ENCODE measurements at places on chromosomes 5 and 9. TPM values are rescaled to one million over a fixed set of nuclear protein-coding genes. Genes with fewer than 3 reads are reported as not detected.
A peak's percentile ranks its signal among the peaks of the same experiment; 100 is the strongest.

Gene LRRTM2
- total RNA-seq = 39.1 TPM

DNA sequence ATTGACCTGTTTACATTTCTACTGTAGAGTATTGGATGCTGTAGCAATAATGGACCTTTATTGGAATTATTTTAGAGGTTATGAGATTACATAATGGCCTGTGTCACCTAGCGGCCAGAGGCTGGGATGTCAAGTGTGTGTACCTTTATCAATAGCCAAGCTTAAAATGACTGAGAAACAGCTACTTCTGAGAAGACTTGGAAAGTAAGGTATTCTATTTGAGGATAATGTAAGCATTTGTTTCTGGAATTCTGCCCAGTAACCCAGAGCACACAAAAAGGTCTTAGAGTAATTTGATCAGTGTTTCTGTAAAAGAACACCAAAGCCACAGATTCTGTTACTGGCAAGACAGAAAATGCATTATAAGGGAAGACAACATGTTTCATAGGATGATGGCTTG lies 116.8 kb downstream of the MACIR start:
- DNase-seq = no peak

GRCh38 chr9:92762781-92763708 lies 1.6 kb downstream of the BICD2 start:
- no peak for DNase-seq

GRCh38 chr9:117783828-117784227 lies 79.6 kb downstream of the TLR4 start:
- no peak for DNase-seq

GRCh38 chr9:37407468-37407867 lies 15.0 kb upstream of the GRHPR start:
- DNase-seq = no peak

Gene HMGXB3
- 32.7 TPM for total RNA-seq

Gene MAMDC2
- 9.6 TPM for total RNA-seq

DNA sequence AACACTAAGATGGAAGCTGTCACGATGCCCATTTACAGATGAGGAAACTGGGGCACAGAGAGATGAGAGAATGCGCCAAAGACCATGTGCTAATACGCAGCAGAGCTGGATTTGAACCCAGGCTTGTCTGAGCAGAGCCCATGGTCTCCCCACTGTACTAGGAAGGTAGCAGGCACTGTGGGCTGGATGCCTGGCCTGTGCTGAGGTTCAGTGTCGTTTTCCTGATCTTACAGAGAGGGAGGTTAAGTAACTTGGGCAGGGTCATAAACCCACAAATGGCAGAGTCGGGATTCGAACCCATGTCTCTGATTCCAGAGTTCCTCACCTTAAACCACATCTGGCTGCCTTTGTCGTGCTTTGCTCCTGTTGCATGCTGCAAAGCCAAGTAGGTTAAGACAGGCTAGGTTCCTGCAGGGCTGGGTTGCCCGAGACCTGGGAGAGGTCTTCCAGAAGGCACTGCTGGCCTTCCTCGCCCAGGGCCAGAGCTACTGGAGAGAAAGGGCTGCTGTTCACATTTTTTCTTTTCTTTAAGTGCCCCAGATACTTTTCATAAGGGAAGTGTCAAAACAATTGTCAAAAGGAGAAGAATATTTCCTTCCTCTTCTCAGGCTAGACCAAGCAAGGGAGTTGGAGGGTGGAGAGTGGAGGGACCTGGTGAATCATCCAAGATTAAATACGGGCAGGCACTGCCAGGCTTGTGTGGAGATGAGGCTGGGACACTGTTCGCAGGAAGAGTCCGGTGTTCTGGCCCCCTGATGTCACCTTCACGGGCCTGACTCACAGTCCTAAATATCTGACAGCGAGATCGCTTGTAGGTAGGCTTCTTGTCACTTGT lies 3.2 kb downstream of the NEK6 start:
- DNase-seq = no peak

DNA sequence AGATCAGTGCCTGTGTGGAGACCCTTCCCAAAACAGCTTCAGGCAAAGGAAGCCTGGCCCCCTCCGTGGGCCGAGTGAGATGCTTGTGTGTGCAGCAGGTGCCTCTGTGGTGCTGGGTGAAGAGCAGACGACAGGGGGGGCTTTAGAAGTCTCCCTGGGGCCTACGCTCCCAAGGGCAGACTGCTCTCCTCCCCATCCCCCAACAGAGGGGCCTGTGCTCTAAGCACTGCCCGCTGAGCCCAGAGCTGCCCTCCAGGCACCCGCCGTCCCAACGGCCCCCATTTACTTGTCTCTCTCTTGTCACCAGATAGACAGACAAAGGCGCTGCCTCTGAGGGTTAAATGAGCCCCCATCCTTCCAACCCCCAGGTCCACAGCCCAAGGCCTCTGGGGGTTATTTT lies 2.7 kb upstream of the LHX3 start:
- no peak for DNase-seq

Gene PCDHAC2
- 34.8 TPM for total RNA-seq

DNA sequence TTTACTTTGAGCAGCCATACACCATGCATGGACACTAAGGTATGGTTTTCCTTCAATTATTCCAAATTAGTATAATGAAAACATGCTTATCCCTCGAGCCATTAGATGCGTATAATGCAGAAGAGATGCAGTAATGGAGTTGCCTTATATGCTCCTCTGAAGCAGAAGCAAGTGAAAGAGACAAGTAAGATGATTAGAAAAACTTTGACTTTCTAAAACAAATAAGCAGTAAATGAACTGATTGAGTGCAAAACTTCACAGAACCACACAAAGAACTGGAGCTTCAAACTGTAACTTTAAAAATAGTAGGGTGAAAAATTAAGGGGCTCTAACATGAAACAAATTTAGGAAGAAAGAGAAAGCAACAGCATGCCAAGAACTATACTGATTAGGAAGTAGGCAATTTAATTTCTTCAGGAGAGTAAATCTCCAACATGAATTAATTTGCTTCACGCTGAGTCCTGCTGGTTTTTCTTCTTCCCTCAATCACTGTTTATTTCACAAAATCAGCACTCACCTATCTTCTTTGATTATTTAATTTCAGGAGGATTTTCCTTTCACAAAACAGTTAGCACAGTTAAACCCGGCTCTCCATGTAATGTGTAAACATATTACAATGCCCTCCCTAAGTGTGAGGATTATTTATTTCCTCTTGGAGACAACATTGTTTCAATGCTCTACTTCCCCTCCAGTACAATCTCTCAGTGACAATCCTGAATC lies 90.3 kb upstream of the PAM start:
- peak; percentile 41 for DNase-seq

GRCh38 chr5:78920604-78921003 lies 64.5 kb downstream of the ARSB start:
- no peak for DNase-seq

GRCh38 chr9:34246453-34246852 lies 67.6 kb downstream of the UBAP1 start:
- DNase-seq = no peak

DNA sequence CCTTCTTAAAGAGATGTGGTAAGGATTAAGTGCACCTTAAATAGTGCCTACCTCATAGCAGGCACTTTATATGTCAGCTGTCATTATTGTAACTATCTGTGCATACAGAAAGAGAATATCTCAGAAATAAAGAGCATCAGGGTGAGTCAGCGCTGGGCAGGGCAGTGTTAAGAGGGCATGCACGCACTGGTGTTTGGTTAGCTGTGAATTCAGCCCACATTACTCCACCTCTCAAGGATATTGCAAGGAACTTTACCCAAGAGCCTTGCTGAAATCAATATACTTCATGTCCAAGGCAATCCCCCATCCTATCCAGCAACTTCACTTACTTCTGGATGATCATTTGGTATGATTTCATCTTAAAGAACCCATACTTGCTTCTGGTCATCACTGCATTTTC lies 300.9 kb downstream of the NTRK2 start:
- no peak for DNase-seq

Gene SHOC1
- not detected for total RNA-seq

DNA sequence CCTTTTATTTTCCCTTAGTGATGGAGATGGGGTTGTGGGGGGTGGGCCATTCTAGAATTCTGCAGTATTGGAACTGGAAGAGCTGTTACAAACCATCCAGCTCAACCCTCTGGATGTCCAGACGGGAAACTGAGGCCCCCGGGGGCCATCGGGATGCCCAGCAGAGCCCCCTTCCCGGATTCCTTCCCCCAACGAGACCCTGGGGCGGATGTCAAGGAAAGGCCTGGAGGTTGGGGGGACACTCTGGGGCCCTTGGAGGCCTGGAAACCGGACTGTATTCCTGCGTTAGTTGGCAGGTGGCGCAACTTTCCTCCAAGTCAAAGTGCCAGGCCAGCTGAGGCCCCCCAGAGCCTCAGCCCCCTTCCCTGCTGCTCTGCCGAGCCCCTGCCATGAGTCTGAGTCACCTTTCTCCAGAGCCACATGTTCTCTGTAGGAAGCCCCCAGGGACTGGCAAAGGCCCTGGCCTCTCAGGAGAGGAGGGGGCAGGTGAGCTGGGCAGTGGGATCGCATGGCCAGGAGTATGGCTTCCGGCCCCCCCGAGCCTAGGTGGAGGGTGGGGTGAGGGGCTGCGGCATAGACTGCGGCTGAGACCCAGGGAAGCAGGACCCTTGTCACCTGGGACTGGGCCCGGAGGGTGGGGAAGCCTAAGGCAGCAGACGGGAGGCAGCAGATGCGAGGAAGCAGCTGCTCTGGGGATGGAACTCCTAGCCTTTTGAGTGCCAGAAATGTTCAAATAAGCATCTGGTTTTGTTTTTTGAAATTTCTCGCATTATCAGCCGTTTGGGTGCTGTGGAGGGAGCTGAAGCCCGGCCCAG lies 17.8 kb upstream of the FIBCD1 start:
- DNase-seq = no peak

DNA sequence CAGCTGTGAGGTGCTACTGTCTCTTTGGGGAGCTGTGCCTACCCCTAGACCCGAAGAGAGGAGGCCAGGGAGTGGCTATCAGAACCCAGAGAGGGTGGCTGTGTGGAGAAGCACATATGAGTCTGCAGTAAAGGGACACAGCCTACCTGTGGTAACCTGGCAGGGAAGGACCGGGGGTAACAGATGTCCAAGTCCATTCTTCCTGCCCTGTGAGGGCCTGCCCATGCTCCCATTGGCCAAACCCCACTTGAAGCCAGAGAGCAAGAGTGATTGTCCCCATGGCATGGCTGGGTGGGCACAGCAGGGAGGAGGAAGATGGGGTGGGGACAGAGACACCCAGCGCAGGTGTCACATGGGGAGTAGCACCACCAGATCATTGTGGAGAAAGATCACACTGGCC lies 39.3 kb downstream of the BOD1 start:
- no peak for DNase-seq

DNA sequence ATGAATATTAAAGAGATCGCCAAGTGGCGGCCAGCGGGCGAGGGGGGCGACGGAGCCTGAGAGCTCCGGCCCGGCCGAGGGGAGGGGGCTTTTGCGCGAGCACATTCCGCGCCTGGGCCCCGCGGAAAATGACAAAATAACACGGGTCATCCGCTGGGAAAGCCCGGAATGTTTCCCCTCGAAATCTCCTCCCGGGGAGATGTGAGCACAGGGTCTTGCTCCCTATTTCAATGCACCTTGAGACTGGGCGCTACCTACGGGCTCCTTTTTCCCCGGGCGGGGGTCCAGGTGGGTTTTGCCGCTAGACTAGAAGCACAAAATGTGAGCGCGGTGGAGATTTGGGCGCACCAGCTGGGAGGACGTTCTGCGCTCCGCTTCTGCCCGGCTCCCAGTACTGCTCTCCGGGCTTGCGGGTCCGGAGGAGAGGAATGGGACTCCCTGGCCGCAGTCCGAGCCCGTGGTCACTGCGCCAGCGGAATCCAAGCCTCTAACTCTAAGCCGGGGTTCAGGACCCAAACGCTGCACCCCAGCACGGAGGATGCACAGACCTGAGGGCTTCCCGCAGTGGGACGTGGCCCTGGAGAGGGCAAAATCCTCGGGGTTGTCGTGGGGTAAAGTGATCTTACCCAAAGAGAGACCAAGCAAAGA lies 2.8 kb upstream of the PRDM12 start:
- no peak for DNase-seq

Gene ARHGEF37
- total RNA-seq = 4.6 TPM

- DNase-seq = no peak
Measured at GRCh38 chr5:111892949-111893348, 136.0 kb upstream of the NREP start.

Gene TEX48
- total RNA-seq = not detected

Gene IL5
- not detected for total RNA-seq

Gene HSPA4
- total RNA-seq = 86.4 TPM

Gene CTSV
- total RNA-seq = 1.3 TPM

- DNase-seq = no peak
Measured at GRCh38 chr9:116234081-116234480, 80.5 kb downstream of the PAPPA start.

- no peak for DNase-seq
Measured at GRCh38 chr9:5832071-5832537, 813 bp downstream of the ERMP1 start.

GRCh38 chr5:168159425-168159824 lies 132.0 kb upstream of the WWC1 start:
- DNase-seq = no peak

- no peak for DNase-seq
Measured at GRCh38 chr9:5578018-5578697, 50.7 kb upstream of the RIC1 start.

DNA sequence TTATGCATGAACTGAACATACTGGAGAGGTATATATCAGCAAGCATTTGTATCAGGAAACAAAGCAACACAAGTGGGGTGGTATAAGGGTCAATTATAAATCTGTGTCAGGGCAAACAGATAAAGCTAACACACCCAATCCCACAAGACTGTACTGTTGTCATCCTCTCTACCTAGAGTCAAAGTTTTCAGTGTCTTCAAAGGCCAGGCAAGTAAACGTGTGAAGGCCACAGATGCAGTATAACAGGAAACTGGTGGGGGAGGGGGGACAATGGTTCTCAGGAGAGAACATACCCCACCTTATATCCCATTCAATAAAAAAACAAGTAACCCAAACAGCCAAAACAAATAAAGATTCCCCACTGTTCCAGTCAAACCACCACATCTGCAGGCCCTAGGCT lies 22.1 kb downstream of the ELP1 start:
- no peak for DNase-seq
